ENCODE measurements at places on chromosomes 5 and 9. TPM values are rescaled to one million over a fixed set of nuclear protein-coding genes. Genes with fewer than 3 reads are reported as not detected.
A peak's percentile ranks its signal among the peaks of the same experiment; 100 is the strongest.

GRCh38 chr9:130982636-130983358, 26.2 kb upstream of the LAMC3 start:
- H3K4me1 ChIP-seq, result no peaks in the 10 kb centered on the region
- H3K27me3 ChIP-seq, result peaks cover 8% of the 10 kb centered on the region
- H3K4me3 ChIP-seq, result no peak overlapping the region
- no peak overlapping the region for H3K27ac ChIP-seq
- DNase-seq, result no peak

- no peaks in the 10 kb centered on the region for H3K4me1 ChIP-seq
- no peak overlapping the region for H3K27ac ChIP-seq
- H3K27me3 ChIP-seq, result no peaks in the 10 kb centered on the region
- no peaks in the 10 kb centered on the region for H3K36me3 ChIP-seq
These were observed 177.8 kb upstream of the PCSK5 start for GRCh38 chr9:75712700-75713099.

DNA sequence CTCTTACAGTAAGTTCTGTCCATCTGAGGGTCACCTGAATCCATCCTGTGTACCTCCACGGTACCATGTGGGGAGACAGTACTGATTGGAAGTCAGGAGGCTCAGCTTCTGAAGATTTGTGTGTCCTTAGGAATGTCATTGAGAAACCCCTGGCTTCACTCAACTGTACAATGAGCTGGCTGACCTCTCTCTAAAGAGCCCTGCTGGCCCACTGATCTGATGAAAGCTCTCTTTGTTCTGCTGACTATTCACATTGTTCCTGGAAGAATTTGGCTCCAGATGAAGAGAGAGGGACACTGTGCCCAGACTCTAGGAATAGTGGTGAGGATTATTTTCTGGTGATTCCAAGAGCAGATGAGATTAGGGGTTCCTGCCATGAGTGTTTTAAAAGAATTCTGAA, 141.2 kb downstream of the LURAP1L start:
- no peak overlapping the region for H3K4me3 ChIP-seq
- no peak overlapping the region for H3K27ac ChIP-seq
- no peaks in the 10 kb centered on the region for H3K36me3 ChIP-seq
- DNase-seq, result no peak
- H3K4me1 ChIP-seq, result no peaks in the 10 kb centered on the region
- no peaks in the 10 kb centered on the region for H3K27me3 ChIP-seq

DNA sequence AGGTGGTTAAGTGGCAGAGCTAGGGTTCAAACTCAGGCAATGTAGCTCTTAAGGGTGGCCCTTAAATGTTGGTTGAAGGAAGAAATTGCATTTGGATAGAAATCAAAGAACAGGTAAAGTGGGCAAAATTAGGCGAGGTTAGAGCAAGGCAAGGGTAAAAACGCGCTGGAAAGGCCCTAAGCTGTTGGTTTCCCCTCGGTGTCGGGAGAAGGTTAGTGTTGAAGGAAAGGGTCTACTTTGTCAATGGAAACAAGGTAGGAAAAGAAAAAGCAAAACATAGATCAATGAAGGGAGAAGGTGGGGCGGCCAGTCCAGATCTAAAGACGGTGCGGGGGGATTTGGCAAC, 431 bp downstream of the FASTKD3 start:
- no peaks in the 10 kb centered on the region for H3K27me3 ChIP-seq
- H3K36me3 ChIP-seq, result no peaks in the 10 kb centered on the region
- H3K4me3 ChIP-seq, result peak overlapping the region; percentile 87
- DNase-seq, result no peak
- H3K4me1 ChIP-seq, result peaks cover 14% of the 10 kb centered on the region
- no peak overlapping the region for H3K27ac ChIP-seq

GRCh38 chr5:131945551-131946168, at the start of gene MEIKIN:
Gene MEIKIN (minus strand): TSS chr5:131945663. CDS start chr5:131945505, 158 bp downstream.
- no peak within 1 kb of the TSS for H3K4me3 ChIP-seq
- H3K27me3 ChIP-seq, result no peaks in the 10 kb centered on the region
- H3K4me1 ChIP-seq, result no peaks in the 10 kb centered on the region
- no peak within 1 kb of the TSS for H3K27ac ChIP-seq

DNA sequence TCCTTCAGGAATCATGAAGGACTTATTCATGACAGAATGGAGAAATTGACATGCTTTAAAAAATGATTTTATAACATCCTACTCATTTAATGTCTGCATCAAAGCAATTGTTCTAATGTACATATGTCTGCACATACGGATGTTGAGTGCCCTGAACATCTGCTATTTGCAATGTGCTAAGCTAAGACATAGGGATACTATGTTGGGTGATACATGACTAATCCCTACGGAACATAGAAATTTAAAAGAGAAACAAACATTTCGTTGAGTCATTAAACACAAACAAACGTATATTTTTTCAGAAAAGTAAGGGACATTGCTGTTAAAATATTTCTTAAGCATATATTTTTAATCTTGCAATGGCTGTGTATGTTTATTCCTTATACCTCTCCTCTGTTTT, 686.5 kb upstream of the ADAMTS16 start:
- H3K27ac ChIP-seq, result no peak overlapping the region
- H3K36me3 ChIP-seq, result no peaks in the 10 kb centered on the region
- H3K4me1 ChIP-seq, result no peaks in the 10 kb centered on the region

- DNase-seq, result no peak
- H3K4me3 ChIP-seq, result no peak overlapping the region
- peaks cover 8% of the 10 kb centered on the region for H3K36me3 ChIP-seq
- no peaks in the 10 kb centered on the region for H3K27me3 ChIP-seq
- H3K4me1 ChIP-seq, result no peaks in the 10 kb centered on the region
These were observed 23.4 kb downstream of the UBLCP1 start for GRCh38 chr5:159286420-159287035.

- H3K36me3 ChIP-seq, result no peaks in the 10 kb centered on the region
- no peaks in the 10 kb centered on the region for H3K4me1 ChIP-seq
- H3K27ac ChIP-seq, result no peak overlapping the region
- no peak overlapping the region for H3K4me3 ChIP-seq
These were observed 47.4 kb downstream of the KCNT1 start for GRCh38 chr9:135749171-135750045.

GRCh38 chr5:96822686-96823459, 15.1 kb upstream of the ERAP1 start:
- H3K27ac ChIP-seq, result peak overlapping the region; percentile 21
- H3K4me3 ChIP-seq, result no peak overlapping the region
- peaks cover 13% of the 10 kb centered on the region for H3K4me1 ChIP-seq
- H3K27me3 ChIP-seq, result no peaks in the 10 kb centered on the region
- no peak for DNase-seq

DNA sequence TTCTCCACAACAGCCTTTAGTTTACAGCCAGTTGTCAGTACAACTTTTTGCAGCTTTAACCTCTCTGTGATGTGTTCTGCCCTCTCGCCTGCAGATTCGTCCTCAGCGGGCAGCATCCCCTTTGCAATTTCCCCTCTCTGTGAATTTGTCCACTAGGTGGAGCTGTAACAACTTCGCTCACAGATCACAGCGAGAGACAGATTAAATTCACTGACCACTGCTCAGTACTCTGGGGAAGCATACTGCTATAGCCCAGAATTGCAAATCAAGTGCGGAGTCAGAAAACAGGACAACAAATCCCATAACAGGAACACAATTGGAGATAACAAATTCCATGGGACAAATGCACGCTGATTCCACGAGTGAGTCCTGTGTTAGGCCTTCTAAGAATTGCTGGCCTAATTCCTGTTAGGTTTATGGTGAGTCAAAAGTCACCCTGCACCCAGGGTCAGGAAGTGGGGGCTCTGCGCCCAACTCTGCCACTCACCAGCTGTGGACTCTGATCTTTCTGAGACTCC, 2124.9 kb downstream of the MAT2B start:
- H3K36me3 ChIP-seq, result no peaks in the 10 kb centered on the region
- no peak overlapping the region for H3K4me3 ChIP-seq
- no peaks in the 10 kb centered on the region for H3K4me1 ChIP-seq
- no peak overlapping the region for H3K27ac ChIP-seq
- DNase-seq, result peak; percentile 35

GRCh38 chr9:19173598-19174125, 46.4 kb upstream of the PLIN2 start:
- H3K4me1 ChIP-seq, result peaks cover 11% of the 10 kb centered on the region
- no peaks in the 10 kb centered on the region for H3K27me3 ChIP-seq
- no peaks in the 10 kb centered on the region for H3K36me3 ChIP-seq

DNA sequence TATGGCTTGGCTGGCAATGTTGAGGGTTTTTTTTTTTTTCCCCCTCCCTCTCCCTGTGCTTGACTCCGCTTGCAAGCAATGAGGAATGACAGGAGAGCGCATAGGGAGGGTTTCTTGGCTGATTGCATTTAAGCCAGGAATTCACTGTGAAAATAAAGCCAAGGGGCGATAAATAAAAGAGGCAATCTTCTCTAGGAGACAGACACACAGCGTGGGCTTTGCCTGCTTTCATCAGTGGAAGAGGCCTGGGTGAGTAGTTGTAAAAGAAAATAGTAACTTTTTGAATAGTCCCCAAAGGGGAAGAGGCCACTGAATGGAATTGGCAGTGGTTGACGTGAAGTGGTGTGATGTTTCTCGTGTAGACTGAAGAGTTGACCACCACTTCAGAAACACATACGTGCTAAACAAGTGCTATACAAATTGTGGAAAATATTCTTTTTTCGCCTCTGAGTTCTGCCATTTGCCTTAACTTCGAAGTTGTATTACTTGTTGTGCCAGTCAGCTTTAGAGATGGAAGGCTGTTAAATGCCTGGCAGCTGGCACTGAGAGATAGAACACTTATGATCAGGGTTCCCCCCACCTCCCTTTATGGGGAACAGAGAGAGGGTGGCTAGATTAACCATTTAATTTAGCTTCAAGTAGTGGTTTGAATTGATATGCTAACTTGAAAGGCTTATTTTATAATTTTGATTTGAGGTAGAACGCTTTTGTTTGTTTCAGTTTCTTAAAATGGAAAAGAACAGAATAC, 3.0 kb downstream of the ZSWIM6 start:
- H3K27me3 ChIP-seq, result peaks cover 37% of the 10 kb centered on the region
- no peak for DNase-seq
- H3K4me3 ChIP-seq, result peak overlapping the region; percentile 9
- H3K36me3 ChIP-seq, result no peaks in the 10 kb centered on the region
- H3K27ac ChIP-seq, result no peak overlapping the region

Gene FSTL4
- 0.99 TPM for total RNA-seq

DNA sequence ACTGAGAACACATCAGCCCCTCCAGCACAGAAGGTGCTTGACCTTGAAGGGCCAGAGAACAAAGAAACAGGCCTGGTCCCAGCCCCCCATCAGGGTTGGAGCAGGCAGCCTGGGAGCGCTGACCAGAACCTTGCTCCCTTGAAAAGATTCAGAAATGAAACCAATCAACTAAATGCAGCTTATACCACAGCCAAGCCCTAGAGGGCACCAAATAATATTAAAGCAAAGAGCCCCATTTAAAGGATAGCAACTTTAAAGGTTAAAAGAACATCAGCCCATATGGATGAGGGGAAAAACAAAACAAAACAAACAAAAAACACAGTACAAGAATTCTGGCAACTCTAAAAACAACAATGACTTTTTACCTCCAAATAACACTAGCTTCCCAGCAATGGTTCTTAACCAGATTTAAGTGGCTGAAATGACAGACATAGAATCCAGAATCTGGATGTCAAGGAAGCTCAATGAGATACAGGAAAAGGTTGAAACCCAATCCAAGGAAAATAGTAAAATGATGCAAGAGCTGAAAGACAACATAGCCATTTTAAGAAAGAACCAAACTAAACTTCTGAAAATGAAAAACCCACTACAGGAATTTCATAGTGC, 471.9 kb downstream of the MTRR start:
- H3K4me3 ChIP-seq, result no peak overlapping the region
- H3K4me1 ChIP-seq, result no peaks in the 10 kb centered on the region
- no peak overlapping the region for H3K27ac ChIP-seq

DNA sequence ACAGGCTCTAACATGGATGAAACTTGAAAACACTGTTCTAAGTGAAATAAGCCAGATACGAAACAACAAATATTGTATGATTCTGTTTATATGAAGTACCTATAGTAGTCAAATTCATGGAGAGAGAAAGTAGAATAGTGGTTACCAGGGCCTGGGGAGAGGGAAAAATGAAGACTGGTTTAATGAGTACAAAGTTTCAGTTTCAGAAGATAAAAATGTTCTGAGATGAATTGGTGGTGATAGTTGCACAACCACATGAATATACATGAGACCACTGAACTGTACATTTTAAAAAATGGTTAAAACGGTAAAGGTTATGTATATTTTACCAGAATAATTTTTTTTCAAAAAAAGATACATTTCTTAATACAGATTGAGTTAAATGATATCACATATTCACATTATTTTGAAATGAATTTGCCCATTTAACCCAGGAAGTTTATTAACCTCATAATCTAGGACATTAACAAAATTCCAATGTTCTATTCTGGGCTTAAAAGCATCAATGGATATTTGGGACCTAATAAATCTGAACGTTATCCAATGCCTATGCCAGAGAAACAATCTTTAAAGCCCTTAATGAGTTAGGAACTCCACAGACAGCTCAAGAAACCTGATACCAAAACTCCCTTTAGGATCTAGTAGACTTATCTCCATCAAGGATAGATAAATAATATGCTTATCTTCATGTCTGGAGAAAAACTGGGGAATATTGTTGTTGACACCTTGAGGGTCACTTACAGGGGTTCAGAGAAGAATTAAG, 521.3 kb downstream of the EFNA5 start:
- no peak overlapping the region for H3K27ac ChIP-seq
- no peaks in the 10 kb centered on the region for H3K4me1 ChIP-seq
- no peak overlapping the region for H3K4me3 ChIP-seq
- H3K27me3 ChIP-seq, result no peaks in the 10 kb centered on the region

Gene ASS1
- 9.1 TPM for total RNA-seq

GRCh38 chr9:8867148-8867547, 1067.6 kb upstream of the DMAC1 start:
- DNase-seq, result no peak
- no peaks in the 10 kb centered on the region for H3K4me1 ChIP-seq
- no peak overlapping the region for H3K4me3 ChIP-seq

Gene RMI1
- total RNA-seq, result 7.9 TPM

Gene MRPS2
- total RNA-seq, result 17.8 TPM

- H3K27me3 ChIP-seq, result no peaks in the 10 kb centered on the region
- H3K27ac ChIP-seq, result peak overlapping the region; percentile 43
- H3K4me3 ChIP-seq, result no peak overlapping the region
- DNase-seq, result no peak
- H3K4me1 ChIP-seq, result peaks cover 20% of the 10 kb centered on the region
These were observed 128.2 kb downstream of the OLFM1 start for GRCh38 chr9:135215571-135216161.

Gene RGS3
- total RNA-seq, result 21.4 TPM

Gene RPL12
- 2,447 TPM for total RNA-seq

All from thymus (tissue), 14 donors.